HepG2 (cell line): ENCODE measurements at places on chromosomes 11 and 22. TPM values are rescaled to one million over a fixed set of nuclear protein-coding genes. Genes with fewer than 3 reads are reported as not detected.

- no peak for DNase-seq
Observed at GRCh38 chr11:80349997-80350396, 909.2 kb upstream of the TENM4 start.

DNA sequence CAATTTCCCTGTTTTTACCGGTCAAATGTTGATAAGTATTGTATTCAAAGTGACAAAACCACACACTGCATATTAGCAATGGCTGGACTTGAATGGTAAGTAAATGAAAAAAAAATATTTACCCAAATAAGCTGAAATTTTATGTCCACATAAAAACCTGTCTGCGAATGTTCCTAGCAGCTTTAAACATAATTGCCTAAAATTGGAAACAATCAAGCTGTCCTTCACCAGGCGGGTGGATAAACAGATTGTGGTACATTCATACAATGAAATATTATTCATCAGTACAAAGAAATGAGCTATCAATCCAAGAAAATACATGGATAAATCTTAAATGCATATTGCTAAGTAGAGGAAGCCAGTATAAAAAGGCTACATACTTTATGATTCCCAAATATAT, 1067.8 kb downstream of the LRRC4C start:
- no peak for DNase-seq

DNA sequence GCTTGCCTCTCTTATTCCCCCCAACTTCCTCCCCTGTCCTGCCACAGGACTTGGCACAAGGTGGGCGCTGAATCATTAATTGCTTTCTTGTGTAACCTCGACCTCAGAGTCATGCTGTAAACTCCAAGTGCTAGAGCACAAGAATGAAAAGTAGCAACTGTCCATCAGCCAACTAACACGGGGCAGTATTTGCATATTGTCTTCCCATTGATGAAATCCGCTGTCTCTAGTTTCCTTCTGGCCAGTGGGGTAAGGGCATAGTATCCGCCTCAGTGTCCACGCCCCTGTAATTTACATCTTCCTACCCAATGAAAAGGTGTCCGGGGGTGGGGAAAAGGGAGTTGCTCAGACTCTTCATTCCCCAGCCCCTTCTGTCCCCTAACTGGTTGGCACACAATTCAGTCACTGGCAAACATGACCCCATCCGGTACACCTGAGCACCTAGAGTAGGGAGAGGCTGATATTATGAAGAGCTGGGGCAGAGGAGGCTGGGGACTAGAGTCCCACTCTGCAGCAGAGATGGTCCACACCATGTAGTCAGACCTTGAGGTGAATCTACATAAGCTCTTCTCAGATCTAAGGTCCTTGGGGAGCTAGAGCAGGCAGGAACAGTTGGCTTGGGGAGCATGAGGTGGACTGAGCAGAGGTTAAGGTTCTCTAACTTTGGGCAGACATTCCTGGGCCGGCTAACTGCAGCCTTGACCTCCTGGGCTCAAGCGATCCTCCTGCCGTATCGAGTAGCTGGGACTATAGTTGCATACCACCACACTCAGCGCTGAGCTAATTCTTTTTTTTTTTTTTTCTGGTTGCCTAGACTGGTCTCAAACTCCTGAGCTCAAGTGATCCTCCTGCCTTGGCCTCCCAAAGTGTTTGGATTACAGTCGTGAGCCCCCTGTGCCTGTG, 6.8 kb upstream of the GGA1 start:
- DNase-seq, result peak; percentile 91

LARGE1 gene
- 8.4 and 9.7 TPM in 2 replicates for polyA plus RNA-seq

DNA sequence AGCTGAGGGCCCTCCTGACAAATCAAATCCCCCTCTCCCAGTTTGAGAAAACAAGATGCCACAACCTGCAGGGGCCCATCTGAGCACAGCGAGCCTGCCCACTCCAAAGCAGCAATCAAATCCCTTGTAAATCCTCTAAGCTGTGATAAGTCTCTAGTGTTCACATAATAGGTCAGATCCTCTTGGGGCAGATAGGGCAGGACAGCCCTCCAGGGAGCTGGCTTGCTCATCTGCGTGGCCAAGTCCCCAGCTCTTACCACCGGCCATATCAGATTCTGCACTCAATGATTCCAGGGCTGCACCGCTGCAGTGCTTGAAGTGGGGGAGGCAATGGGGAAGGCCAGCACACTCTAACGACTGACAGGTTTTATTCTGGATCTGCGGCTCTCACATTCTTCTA, 29.6 kb upstream of the FLI1 start:
- DNase-seq, result no peak

- no peak for DNase-seq
Observed at GRCh38 chr11:69721745-69722144, 17.9 kb upstream of the FGF19 start.

GRCh38 chr11:25899617-25900160, 432.2 kb upstream of the ANO3 start:
- DNase-seq, result no peak

DNA sequence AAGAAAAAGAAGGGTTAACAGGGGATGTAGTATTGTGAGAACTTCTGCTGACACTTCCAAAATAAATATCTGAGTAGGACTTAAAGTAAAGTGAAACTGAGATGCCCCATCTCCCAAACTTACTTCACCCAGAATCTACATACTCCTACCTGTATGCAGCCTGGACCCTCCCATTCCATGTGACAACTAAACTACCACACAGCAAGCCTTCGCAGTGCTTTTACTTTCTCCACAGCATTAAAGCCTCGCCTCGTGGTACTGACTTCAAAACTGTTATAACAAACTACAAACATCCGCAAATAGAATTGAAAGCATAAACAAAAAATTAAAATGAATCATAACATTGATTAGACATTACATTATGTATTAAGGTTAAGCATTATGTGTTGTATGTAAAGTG, 985 bp downstream of the MPZL2 start:
- no peak for DNase-seq

DNA sequence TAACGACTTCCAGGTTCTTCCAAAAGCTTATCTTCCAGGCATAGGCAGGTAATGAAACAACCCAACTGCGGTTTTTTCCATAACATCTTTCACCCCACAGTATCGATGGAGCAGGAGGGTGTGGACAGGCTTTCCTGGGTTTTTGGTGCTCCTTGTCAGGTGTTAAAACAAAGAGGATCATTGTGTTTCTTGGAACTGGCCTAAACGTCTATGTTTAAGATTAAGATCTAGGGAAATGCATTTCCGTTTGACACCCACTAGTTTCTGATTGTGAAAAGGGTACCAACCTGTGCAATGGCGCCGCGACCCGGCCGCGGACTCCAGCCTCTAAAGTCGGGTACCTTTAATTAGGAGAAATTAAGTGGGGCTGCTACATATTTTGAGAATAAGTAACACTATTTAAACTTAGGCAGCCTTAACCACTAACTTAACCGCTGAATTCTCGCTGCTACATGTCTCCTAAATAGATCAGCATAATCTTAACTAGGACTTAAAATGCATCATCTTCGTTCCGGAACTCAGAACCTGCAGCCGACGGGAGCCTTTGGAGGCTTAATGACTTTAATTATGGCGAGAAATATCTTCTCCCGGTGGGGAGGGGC, 31.5 kb downstream of the C22orf31 start:
- DNase-seq, result peak; percentile 72

DNA sequence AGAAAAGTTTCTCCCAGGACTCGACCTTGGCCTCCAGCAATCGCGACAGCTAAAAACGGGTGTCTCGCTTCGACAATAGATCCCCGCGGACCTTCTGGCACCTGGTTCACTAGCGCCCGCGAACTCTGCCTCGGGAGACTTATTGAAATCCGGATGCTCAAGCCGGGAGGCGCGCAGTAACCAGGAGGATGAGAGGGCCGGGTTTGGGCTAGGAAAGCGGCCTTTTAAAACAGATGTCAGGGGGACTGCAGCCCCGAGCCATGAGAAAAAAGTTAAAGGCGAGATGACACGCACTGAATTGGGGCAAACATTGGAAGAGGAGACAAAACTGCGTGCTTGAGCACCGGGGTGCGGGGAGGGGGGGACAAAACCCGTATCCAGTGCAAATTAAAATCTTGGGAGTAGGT, 637 bp upstream of the ZBTB16 start:
- DNase-seq, result no peak

NPTXR gene
- polyA plus RNA-seq, result 4.8 and 6.7 TPM in 2 replicates

- no peak for DNase-seq
Observed at GRCh38 chr11:75398906-75399305, 412 bp upstream of the RPS3 start.

GRCh38 chr11:2027708-2028107, 30.1 kb upstream of the H19 start:
- DNase-seq, result no peak
